ENCODE measurements at places on chromosomes 7 and 10. TPM values are rescaled to one million over a fixed set of nuclear protein-coding genes. Genes with fewer than 3 reads are reported as not detected.
A peak's percentile ranks its signal among the peaks of the same experiment; 100 is the strongest.

The GPR37 gene
- not detected for total RNA-seq

The LIPK gene
- total RNA-seq, result not detected

The CYP26A1 gene
- total RNA-seq, result not detected

The TMEM236 gene
- total RNA-seq, result 0.05 TPM

The NCF1 gene
- 0.78 TPM for total RNA-seq

The NUDCD3 gene
- 70.3 TPM for total RNA-seq

- peaks cover 32% of the 10 kb centered on the region for H3K36me3 ChIP-seq
- no peak overlapping the region for H3K4me3 ChIP-seq
- no peak overlapping the region for H3K27ac ChIP-seq
- DNase-seq, result no peak
- H3K4me1 ChIP-seq, result peaks cover 25% of the 10 kb centered on the region
These were observed 16.9 kb downstream of the TMEM106B start for GRCh38 chr7:12228024-12228423.

GRCh38 chr10:6036861-6037321 lies 25.3 kb downstream of the IL2RA start:
- H3K36me3 ChIP-seq, result peaks cover 96% of the 10 kb centered on the region
- H3K4me1 ChIP-seq, result peaks cover 87% of the 10 kb centered on the region
- no peaks in the 10 kb centered on the region for H3K27me3 ChIP-seq
- H3K27ac ChIP-seq, result peak overlapping the region; percentile 71
- peak overlapping the region; percentile 26 for H3K4me3 ChIP-seq

GRCh38 chr7:129368389-129368986 lies 65.7 kb upstream of the STRIP2 start:
- H3K27ac ChIP-seq, result peak overlapping the region; percentile 95
- no peaks in the 10 kb centered on the region for H3K36me3 ChIP-seq
- H3K27me3 ChIP-seq, result no peaks in the 10 kb centered on the region

- peaks cover 2% of the 10 kb centered on the region for H3K27me3 ChIP-seq
- no peak overlapping the region for H3K4me3 ChIP-seq
- no peak overlapping the region for H3K27ac ChIP-seq
- H3K4me1 ChIP-seq, result no peaks in the 10 kb centered on the region
- no peaks in the 10 kb centered on the region for H3K36me3 ChIP-seq
These were observed 90.7 kb downstream of the TFPI2 start for GRCh38 chr7:93799750-93800357.

DNA sequence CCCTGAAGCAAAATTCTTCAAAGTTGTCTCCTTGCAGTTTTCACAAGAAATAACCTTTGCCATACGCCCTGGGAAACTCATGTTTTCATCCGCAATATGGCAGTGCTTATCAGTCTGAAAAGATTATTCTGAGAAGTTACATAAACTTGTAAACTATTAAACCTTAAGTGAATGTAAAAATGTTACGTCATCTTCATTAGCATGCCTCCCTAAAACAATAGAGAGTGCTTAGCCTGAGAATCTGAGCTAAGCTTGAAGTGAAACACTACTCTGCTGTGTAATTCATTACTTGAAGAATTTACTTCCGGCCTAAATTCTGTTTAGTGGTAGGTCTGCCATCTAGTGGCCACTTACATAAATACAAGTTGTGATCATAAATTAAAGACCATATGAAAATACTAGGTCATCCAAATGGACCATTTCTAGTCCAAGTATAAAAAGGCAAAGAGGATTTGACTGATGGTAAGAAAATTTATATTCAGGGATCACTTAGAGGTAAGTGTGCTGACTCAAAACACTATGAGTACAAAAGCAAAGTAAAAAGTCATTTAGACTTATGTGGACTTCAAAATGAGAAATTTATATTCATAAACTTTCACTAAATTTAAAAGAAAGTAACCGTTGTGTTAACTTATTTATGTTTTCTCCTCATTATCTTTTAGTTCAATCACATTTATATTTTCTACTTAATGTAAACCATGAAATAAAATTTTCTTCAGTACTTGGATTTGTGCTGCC lies 745.1 kb upstream of the LRRTM3 start:
- DNase-seq, result peak; percentile 11
- peaks cover 2% of the 10 kb centered on the region for H3K4me1 ChIP-seq
- H3K4me3 ChIP-seq, result no peak overlapping the region
- H3K36me3 ChIP-seq, result no peaks in the 10 kb centered on the region
- no peaks in the 10 kb centered on the region for H3K27me3 ChIP-seq

GRCh38 chr10:121683816-121684215 lies 85.6 kb upstream of the FGFR2 start:
- no peak for DNase-seq
- H3K4me1 ChIP-seq, result no peaks in the 10 kb centered on the region
- H3K27me3 ChIP-seq, result peaks cover 11% of the 10 kb centered on the region
- no peak overlapping the region for H3K27ac ChIP-seq
- H3K4me3 ChIP-seq, result no peak overlapping the region

DNA sequence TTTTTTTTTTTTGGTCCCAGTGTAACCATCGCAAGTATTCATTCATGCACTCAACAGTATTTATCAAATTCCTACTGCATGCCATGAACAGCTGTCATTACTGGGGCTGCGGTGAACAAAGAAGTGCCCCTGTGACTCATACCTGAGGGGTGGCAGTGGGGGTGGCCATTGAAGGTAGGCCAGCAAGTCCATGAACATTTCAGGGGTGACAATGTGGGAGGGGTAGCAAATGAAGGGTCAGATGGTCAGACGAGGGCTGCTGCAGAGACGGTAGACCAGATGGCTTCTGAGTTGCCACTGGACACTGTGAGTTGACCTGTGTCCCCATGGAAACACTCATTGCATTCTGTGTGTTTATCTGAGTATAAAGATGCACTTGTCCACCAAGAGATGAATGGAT lies 92.5 kb upstream of the PITRM1 start:
- no peak for DNase-seq
- H3K4me3 ChIP-seq, result no peak overlapping the region
- H3K36me3 ChIP-seq, result no peaks in the 10 kb centered on the region

DNA sequence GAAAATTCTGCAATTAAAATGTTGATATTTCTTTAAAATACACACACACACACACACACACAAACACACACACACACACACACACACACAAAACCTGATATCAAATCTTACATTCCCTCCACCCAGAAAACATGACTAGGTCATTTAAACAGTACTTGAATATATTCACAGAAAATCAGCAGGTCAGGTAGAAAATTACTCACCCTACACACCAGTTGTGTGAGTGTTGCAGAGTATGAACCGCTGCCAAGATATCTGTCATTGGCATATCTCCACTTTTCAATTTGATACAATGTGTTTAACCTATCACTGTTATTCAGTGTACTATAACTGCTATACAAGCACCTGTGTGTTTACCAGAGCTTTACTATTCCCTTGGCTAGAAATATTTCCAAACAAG lies 283.6 kb upstream of the LRRTM3 start:
- no peaks in the 10 kb centered on the region for H3K36me3 ChIP-seq
- no peaks in the 10 kb centered on the region for H3K4me1 ChIP-seq
- H3K27ac ChIP-seq, result no peak overlapping the region
- H3K4me3 ChIP-seq, result no peak overlapping the region
- DNase-seq, result no peak
- H3K27me3 ChIP-seq, result no peaks in the 10 kb centered on the region

- peaks cover 37% of the 10 kb centered on the region for H3K4me1 ChIP-seq
- no peak for DNase-seq
- H3K27ac ChIP-seq, result no peak overlapping the region
- H3K4me3 ChIP-seq, result no peak overlapping the region
These were observed 20.8 kb downstream of the CYTH3 start for GRCh38 chr7:6251653-6252052.

GRCh38 chr7:20831956-20832355 lies 45.3 kb upstream of the SP8 start:
- H3K4me3 ChIP-seq, result no peak overlapping the region
- DNase-seq, result no peak
- no peaks in the 10 kb centered on the region for H3K4me1 ChIP-seq
- H3K27me3 ChIP-seq, result peaks cover 10% of the 10 kb centered on the region
- H3K36me3 ChIP-seq, result no peaks in the 10 kb centered on the region
- no peak overlapping the region for H3K27ac ChIP-seq

DNA sequence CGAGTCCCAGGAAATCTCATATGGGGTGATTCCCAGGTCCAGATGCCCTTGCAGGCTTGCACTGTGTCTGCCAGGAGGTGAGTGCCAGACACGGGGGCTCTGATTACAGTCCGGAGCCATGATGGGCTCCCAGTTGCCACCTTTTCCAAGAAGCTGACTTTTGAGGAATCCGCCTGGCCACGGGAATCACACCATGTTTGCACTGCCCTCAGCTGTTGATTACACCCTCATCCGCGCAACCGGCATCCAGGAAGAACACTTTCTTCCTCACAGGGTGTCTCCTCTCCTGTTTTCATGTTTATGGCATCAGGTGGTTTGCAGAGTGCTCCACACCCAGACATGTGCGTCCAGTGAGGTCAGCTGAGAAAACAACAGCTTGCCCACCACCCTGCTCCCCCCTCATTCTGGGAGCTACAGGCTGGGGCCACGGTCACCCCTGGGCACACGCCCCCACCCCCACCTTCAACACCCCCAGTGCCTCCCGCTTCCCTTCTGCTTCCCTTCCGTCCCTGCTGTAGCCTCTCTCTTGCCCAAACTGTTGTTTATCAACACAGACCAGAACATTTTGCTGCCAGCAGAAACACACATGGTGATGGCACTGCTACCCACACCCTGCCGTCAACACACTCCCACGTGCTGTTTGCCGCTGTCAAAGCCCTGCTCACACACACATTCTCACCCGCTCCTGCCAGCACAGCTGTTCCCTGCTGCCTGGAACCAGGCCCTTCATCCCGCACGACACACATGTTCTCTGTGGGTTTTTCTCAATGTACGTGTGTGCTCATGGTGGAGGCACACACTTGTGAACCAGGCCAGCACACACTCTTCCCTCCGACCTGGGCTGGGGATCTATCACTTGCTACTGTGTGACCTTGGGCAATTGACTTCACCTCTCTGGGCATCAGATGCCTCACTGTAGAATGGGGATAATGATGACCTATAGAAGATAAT lies 35.8 kb downstream of the DDIT4 start:
- H3K4me1 ChIP-seq, result peaks cover 71% of the 10 kb centered on the region
- H3K27me3 ChIP-seq, result no peaks in the 10 kb centered on the region
- peak; percentile 57 for DNase-seq
- peak overlapping the region; percentile 89 for H3K27ac ChIP-seq
- no peaks in the 10 kb centered on the region for H3K36me3 ChIP-seq

- DNase-seq, result no peak
- H3K27ac ChIP-seq, result no peak overlapping the region
- peaks cover 24% of the 10 kb centered on the region for H3K27me3 ChIP-seq
- no peak overlapping the region for H3K4me3 ChIP-seq
These were observed 943 bp upstream of the SLC18A2 start for GRCh38 chr10:117239721-117240620.

Measured in activated CD4-positive, alpha-beta T cell treated with anti-CD3 and anti-CD28 coated beads for 36 hours (primary cell).